ENCODE measurements at places on chromosomes 6 and 20. TPM values are rescaled to one million over a fixed set of nuclear protein-coding genes. Genes with fewer than 3 reads are reported as not detected.

DNA sequence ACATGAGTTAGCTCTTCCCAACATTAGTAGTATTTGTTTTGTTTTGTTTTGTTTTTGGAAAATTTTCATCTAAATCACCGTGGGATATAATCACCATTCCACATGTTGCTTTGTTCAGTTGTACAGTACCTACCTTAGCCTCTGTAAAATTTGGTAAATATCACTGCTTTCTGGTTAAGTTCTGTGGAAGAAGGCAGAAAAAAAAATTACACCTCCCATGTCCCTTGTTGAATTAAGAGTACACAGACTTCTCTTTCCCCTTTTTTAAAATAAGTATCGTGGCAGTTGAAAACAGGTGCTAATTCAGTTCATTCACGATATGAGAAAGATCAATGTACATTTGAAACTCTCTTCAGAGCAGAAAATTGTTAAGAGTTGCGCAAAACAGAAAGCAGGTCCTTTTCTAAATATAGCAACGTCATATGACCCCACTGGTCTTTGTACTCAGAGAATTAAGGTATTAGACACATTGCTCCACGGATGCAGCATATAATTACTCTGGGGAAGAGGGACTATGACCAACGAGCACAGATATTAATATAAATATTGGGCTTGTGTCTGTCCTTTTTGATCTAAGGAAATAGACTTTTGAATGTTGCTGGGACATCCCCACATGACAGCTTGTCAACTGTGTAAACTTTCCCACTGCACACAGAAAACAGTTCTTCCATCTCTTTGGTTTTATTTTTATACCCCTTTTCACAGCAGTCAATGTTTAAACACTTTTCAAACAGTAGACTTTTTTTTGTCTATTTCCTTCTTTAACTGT lies 58.6 kb upstream of the ZNF217 start:
- DNase-seq, result no peak

CCN6 gene
- polyA plus RNA-seq, result 0.15 TPM

DNA sequence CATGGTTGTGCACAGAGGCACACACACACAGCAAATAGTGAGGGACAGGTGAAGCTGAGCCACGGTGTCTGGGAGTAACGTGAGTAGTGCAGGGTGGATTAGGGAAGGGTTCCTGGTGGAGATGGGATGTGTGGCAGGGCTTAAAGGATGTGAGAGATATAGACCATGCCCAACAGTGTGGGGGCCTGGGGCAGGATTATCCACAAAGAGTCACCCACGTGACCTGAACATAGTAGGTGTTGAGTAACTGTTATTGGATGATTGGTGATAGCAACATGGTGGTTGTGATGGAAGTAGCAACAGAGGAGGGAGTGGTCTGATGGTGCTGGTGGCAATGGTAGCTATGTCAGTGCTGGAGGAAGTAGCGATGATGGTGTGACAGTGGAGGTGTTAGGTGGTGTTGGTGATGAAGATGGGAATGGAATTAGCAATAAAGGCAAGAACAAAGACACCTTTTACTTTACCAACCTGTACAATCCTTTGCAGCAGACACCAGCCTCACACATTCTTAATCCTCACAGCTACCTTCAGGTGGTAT lies 135.1 kb downstream of the MRPL14 start:
- DNase-seq, result no peak

DEF6 gene
- 104 TPM for polyA plus RNA-seq

GRCh38 chr6:170172392-170172791 lies 118.5 kb downstream of the DLL1 start:
- DNase-seq, result no peak

- no peak for DNase-seq
Measured at GRCh38 chr20:53021934-53022333, 49.8 kb downstream of the TSHZ2 start.

NDUFAF4 gene
- polyA plus RNA-seq, result 35.9 TPM

GRCh38 chr20:20130399-20130798 lies 78.1 kb downstream of the CFAP61 start:
- no peak for DNase-seq

DNA sequence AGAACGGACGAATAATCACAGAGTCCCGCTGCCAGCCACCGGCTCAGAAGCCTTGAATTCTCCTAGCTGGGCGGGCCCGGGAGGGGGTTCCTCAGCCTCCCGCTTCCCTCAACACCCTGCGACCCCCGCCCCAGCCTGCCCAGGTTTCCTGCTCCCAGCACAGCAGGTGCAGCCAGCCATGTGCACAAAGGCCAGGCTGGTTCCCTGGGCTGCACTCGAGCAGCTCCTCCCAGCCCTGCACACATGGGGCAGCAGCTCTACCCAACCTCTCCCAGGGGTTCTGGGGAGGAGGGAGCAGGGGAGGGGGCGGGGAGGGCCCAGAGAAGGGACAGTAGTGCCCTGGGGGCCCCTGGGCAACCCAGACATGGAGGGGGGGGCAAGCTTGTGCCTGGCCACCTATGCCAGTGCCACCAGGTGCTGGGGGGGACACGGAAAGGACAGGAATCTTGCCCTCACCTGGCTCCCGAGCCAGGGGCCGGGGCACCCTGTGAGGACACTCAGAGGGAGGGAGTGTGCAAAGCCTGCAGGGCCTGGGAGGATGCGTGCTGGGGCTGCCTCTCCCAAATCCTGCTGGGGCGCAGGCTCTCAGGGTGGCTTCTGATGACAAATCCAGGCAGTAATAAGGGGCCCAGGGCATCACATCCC lies 1.2 kb upstream of the NTSR1 start:
- no peak for DNase-seq

- DNase-seq, result no peak
Measured at GRCh38 chr6:9612489-9612888, 802.4 kb downstream of the TFAP2A start.

- no peak for DNase-seq
Measured at GRCh38 chr20:37737826-37738420, 44.1 kb downstream of the CTNNBL1 start.

- no peak for DNase-seq
Measured at GRCh38 chr20:25394276-25394675, 3.6 kb upstream of the ABHD12 start.

GRCh38 chr20:4045741-4046140 lies 30.4 kb upstream of the RNF24 start:
- DNase-seq, result no peak

- no peak for DNase-seq
Measured at GRCh38 chr6:34062815-34063214, 83.1 kb downstream of the GRM4 start.

- DNase-seq, result no peak
Measured at GRCh38 chr6:927157-927556, 234.2 kb upstream of the EXOC2 start.

All from naive B cell (primary cell).